ENCODE measurements at places on chromosomes 4 and X. TPM values are rescaled to one million over a fixed set of nuclear protein-coding genes. Genes with fewer than 3 reads are reported as not detected.

- no peak overlapping the region for H3K27ac ChIP-seq
- H3K4me3 ChIP-seq: no peak overlapping the region
- H3K4me1 ChIP-seq: no peaks in the 10 kb centered on the region
- H3K27me3 ChIP-seq: no peaks in the 10 kb centered on the region
- H3K36me3 ChIP-seq: no peaks in the 10 kb centered on the region
Observed at GRCh38 chr4:174058846-174059245, 224.6 kb downstream of the FBXO8 start.

DNA sequence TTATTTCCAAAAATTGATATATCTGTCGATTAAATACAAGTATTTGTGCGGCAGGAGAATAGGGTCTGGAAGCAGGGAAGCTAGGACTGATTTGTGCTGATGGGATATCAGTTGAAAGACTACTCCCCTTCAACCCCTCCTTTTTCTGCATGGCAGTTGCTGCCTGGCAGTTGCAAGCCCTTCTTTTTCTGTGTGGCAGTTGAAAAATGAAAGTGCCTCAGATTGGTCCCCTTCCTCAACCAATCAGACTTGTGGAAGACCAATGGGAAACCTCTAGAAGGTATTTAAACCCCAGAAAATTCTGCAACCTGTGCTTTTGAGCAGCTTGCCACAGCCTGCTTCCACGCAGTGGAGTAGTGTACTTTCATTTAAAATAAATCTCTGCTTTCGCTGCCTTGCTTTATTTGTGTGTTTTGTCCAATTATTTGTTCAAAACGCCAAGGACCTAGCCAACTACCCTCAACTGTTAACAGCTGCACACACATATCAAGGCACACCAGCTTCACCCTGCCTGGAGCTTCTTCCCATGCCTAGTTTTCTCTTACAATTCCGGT, 1.5 kb upstream of the TMA16 start:
- DNase-seq: no peak
- no peak overlapping the region for H3K27ac ChIP-seq
- no peaks in the 10 kb centered on the region for H3K4me1 ChIP-seq
- no peaks in the 10 kb centered on the region for H3K36me3 ChIP-seq
- H3K27me3 ChIP-seq: no peaks in the 10 kb centered on the region

- H3K36me3 ChIP-seq: no peaks in the 10 kb centered on the region
- H3K4me1 ChIP-seq: no peaks in the 10 kb centered on the region
- H3K4me3 ChIP-seq: no peak overlapping the region
- H3K27me3 ChIP-seq: no peaks in the 10 kb centered on the region
- DNase-seq: peak; percentile 58
Observed at GRCh38 chr4:81136161-81136905, 78.7 kb downstream of the PRKG2 start.

- H3K36me3 ChIP-seq: no peaks in the 10 kb centered on the region
- peak; percentile 56 for DNase-seq
- peak overlapping the region; percentile 97 for H3K4me3 ChIP-seq
- H3K27me3 ChIP-seq: no peaks in the 10 kb centered on the region
Observed at GRCh38 chr4:173528378-173529321, 1.4 kb downstream of the HAND2 start.

- no peak overlapping the region for H3K4me3 ChIP-seq
- no peaks in the 10 kb centered on the region for H3K27me3 ChIP-seq
- no peak for DNase-seq
- H3K36me3 ChIP-seq: no peaks in the 10 kb centered on the region
Observed at GRCh38 chrX:9352694-9353411, 112.0 kb upstream of the TBL1X start.

- no peaks in the 10 kb centered on the region for H3K36me3 ChIP-seq
- no peak overlapping the region for H3K27ac ChIP-seq
- no peaks in the 10 kb centered on the region for H3K27me3 ChIP-seq
Observed at GRCh38 chrX:40197071-40197470, 99.3 kb upstream of the BCOR start.

DNA sequence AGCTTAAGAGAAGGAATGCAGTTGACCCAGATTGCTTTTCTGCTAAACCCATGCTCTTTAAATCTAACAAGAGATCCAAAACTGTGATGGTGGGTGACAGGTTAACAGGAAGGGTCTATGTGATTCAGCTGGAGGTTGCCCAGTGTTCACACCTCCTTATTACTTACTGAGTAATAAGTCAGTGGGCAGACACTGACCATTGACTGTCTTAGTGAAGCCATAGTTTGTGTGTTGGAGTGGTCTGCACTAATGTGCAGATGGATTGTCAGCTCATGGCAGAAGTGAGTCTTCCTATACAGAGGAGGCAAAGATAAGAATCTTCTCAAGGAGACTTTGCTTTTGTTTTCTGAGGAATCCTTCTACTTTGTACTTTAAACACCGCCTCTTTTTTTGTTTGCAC, 15.2 kb upstream of the RUFY3 start:
- no peaks in the 10 kb centered on the region for H3K36me3 ChIP-seq
- H3K27me3 ChIP-seq: no peaks in the 10 kb centered on the region
- H3K4me3 ChIP-seq: peak overlapping the region; percentile 92
- no peak for DNase-seq

DNA sequence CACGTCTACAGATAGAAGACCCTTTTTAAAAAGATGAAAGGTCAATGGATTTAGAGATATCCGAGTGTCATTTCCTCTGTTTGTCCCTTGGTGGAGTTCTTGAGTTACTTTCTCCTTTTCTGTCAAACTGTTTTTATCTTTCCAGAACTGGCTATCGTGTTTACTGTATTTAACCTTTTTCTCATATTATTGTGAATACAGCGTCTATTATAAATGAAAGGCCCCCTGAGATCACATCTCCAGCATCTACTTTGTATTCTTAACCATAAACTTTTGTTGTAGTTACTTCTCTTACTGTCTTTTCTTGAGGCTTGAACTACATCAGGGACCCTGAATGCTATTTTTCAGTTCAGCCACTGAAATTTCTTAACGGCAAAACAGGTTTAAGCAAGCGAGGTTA, 4.0 kb upstream of the PCDH7 start:
- H3K27ac ChIP-seq: no peak overlapping the region
- no peaks in the 10 kb centered on the region for H3K27me3 ChIP-seq
- DNase-seq: no peak
- H3K4me3 ChIP-seq: peak overlapping the region; percentile 38
- H3K4me1 ChIP-seq: no peaks in the 10 kb centered on the region

DNA sequence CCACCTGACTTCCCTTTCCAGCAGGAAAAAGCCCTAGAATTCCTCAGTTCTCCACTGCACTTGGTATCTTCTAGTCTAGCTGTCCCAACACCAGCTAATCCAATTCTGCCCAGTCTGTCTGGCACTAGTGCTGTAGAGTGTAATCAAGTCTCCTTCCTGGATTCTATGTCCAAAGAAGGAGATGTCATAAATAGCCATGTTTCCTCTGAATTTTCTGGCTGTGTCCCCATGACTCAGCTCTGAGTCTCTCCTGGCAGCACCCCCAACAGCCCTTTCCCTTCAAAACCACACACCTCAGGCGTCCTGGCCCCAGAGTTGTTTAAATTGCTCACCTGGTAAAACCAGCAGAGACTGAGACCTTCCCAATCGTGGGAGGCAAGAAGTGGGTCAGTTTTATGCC, 197.2 kb downstream of the GRXCR1 start:
- peak; percentile 54 for DNase-seq
- H3K27me3 ChIP-seq: no peaks in the 10 kb centered on the region
- peaks cover 4% of the 10 kb centered on the region for H3K4me1 ChIP-seq
- H3K4me3 ChIP-seq: peak overlapping the region; percentile 80
- no peaks in the 10 kb centered on the region for H3K36me3 ChIP-seq

The GSX2 gene
- total RNA-seq: not detected

The PLXNB3 gene
- 18.7 TPM for total RNA-seq

The ELK1 gene
- total RNA-seq: 27.2 TPM

GRCh38 chr4:3371033-3372001, 70.5 kb upstream of the HGFAC start:
- H3K36me3 ChIP-seq: no peaks in the 10 kb centered on the region
- no peak overlapping the region for H3K4me3 ChIP-seq
- DNase-seq: no peak
- H3K4me1 ChIP-seq: no peaks in the 10 kb centered on the region
- H3K27me3 ChIP-seq: no peaks in the 10 kb centered on the region

The FGFBP2 gene
- total RNA-seq: 0.84 TPM

DNA sequence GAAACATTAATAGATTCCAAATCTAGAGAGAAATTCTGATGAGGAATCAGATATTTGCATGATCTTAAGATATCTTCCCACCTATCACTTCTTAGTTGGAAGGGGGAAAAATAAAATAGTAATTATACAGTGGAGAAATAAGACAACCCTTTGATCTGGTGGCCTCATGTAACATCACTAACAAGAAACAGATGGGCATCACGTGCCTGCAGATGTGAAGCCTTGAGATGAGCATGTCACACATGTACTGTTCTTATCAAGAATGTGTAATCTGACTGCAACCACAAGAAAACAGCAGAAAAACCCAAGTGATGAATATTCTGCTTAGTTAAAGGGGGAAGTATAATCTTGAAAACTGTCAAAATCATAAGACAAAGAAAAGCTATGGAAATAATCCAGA, 31.4 kb upstream of the NKX6-1 start:
- H3K27me3 ChIP-seq: no peaks in the 10 kb centered on the region
- H3K4me1 ChIP-seq: no peaks in the 10 kb centered on the region
- H3K27ac ChIP-seq: no peak overlapping the region
- no peak for DNase-seq
- H3K36me3 ChIP-seq: no peaks in the 10 kb centered on the region

GRCh38 chr4:80183250-80184052, 13.9 kb upstream of the PRDM8 start:
- peak; percentile 56 for DNase-seq
- no peaks in the 10 kb centered on the region for H3K36me3 ChIP-seq
